ENCODE measurements at places on chromosomes 7 and 10. TPM values are rescaled to one million over a fixed set of nuclear protein-coding genes. Genes with fewer than 3 reads are reported as not detected.

The NXPH1 gene
- total RNA-seq, result 0.37 TPM

GRCh38 chr10:124256151-124256550 is 162.6 kb downstream of the OAT start:
- DNase-seq, result no peak

DNA sequence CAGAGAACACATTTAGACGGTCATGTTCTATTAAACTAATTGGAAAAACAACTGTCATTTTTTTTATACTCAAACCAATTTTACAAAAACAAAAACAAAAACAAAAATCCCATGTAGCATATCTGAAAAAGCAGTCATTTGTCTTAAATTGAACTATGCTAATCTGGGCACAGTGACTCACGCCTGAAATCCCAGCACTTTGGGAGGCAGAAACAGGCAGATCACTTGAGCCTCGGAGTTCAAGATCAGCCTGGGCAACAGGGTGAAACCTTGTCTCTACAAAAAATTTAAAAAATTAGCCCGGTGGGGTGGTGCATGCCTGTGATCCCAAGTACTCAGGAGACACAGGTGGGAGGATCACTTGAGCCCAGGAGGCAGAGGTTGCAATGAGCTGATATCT is 253.4 kb downstream of the DOCK4 start:
- no peak for DNase-seq

- peak; percentile 60 for DNase-seq
Observed at GRCh38 chr10:79491143-79491835, 21.0 kb upstream of the EIF5AL1 start.

DNA sequence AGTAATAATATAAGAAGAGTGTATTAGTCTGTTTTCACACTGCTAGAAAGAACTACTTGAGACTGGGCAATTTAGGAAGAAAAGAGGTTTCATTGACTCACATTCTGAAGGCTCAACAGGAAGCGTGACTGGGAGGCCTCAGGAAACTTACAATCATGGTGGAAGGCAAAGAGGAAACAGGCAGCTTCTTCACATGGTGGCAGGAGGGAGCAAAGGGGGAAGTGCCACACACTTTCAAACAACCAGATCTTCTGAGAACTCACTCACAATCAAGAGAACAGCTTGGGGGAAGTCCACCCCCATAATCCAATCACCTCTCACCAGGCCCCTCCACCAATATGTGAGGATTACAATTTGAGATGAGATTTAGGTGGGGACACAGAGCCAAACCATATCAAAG is 212.5 kb upstream of the HDAC9 start:
- no peak for DNase-seq

GRCh38 chr10:133298466-133298865 is 10.2 kb downstream of the TUBGCP2 start:
- no peak for DNase-seq

GRCh38 chr10:97321804-97322190 is 2.7 kb downstream of the FRAT1 start:
- DNase-seq, result peak; percentile 4

DNA sequence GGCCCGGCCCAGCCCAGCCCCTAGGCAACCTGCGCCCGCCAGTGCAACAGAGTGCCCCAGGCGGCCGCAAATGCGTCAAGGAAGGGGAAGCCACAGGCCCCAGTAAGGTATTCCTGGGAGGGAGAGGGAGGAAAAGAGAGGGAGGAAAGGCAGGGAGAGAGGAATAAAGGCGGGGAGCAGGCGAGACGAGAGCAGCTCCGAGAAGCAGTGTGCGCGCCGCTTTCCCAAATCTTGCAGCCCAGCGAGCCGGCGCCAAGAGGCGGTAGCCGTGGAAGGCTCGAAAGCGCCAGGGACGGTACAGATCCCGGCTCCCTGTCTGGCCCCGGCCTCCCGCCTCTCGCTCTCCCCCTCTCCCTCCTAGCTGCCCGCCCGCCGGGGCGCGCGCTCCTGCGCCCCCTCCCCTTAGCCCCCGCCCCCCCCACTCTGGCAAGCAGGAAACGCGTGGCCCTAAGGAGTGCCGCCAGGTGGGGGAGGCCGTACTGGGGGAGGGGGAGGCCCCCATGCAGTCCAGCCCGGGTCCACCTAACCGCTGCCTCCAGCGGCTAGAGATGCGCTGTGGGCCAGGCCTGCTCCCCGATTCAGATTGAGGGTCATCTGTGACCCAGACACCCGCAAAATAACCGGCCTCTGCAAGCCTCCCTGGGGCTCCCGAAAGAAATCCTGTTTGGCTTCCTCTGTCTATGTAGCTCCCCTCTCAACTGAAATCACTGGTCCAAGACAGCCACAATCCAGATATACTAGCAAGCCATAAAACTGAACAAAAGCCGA is 4.3 kb downstream of the HOXA10 start:
- peak; percentile 82 for DNase-seq

DNA sequence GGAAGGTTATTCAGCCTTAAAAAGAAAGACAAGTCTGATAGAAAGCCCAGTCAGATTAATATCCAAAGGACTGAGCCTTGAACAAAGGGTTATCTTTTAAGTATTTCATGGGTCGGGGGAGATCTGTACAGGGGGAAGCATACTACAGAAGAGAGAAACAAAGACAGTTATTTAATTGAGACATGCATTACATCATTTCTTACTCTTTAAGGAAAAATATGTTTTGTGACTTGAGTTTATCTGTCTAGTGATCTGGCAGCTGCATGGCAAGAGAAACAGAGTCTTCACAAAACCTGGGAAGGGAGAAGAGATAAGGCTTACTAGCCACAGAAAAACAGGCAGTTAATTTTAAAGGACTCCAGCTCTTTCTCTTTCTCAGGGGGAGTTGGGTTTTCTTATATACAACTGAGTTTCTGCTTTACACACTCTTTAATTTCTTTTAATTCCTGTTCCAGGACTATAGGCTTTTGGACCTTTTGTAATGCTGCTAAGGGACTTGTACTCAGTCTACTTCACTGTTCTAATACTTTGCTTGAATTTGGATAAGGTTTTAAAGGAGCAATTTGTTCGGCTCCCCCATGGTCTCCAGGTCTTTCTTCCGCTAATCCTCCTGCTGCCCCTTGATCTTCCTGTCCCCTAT is 20.9 kb upstream of the CYP3A43 start:
- DNase-seq, result no peak
